ENCODE measurements at places on chromosomes 3 and 15. TPM values are rescaled to one million over a fixed set of nuclear protein-coding genes. Genes with fewer than 3 reads are reported as not detected.

Gene ZNF501
- total RNA-seq: 9.5 TPM

Gene UBA5
- total RNA-seq: 42.9 TPM

Gene TMC3
- total RNA-seq: not detected

Gene ANKRD63
- total RNA-seq: not detected

Gene P2RY12
- not detected for total RNA-seq

Gene PCSK6
- total RNA-seq: 0.43 TPM

Gene MORC1
- not detected for total RNA-seq

Gene SLC2A2
- total RNA-seq: not detected

Gene MLF1
- total RNA-seq: 16.1 TPM

Gene GMPS
- 73.7 TPM for total RNA-seq

Gene CACNA2D2
- total RNA-seq: not detected

Gene CELF6
- total RNA-seq: 0.39 TPM

Gene FSTL1
- 2,986 TPM for total RNA-seq

Gene GNAT1
- not detected for total RNA-seq

Gene AHSG
- 0.11 TPM for total RNA-seq

Gene LMOD3
- 0.22 TPM for total RNA-seq

Gene DAZL
- not detected for total RNA-seq

Gene DISP2
- 0.13 TPM for total RNA-seq

Gene ADCY5
- 1.4 TPM for total RNA-seq

Gene CLDN16
- not detected for total RNA-seq

Data from articular chondrocyte of knee joint (primary cell).